ENCODE measurements at places on chromosomes 3 and 15. TPM values are rescaled to one million over a fixed set of nuclear protein-coding genes. Genes with fewer than 3 reads are reported as not detected.

The IQCH gene
- 1.6 TPM for total RNA-seq

The COL6A5 gene
- total RNA-seq = not detected

The RGMA gene
- total RNA-seq = 0.49 TPM

The SLC51B gene
- total RNA-seq = 13.6 TPM

The EAF2 gene
- 1.7 TPM for total RNA-seq

The GTF2E1 gene
- total RNA-seq = 11.8 TPM

The CDCP1 gene
- 6.5 TPM for total RNA-seq

The SLC4A7 gene
- 14.2 TPM for total RNA-seq

The TERC gene
- total RNA-seq = 0.24 TPM

The SI gene
- total RNA-seq = not detected

The CCDC80 gene
- total RNA-seq = 37.7 TPM

The EBLN2 gene
- 0.38 TPM for total RNA-seq

The TP53BP1 gene
- total RNA-seq = 18.7 TPM

The TRIM42 gene
- not detected for total RNA-seq

The STRIT1 gene
- not detected for total RNA-seq

The CTSH gene
- total RNA-seq = 42.0 TPM

The SKOR1 gene
- not detected for total RNA-seq

All from A549 treated with AZD2906 at 1 μM for 4 hours (cell line).